ENCODE measurements at places on chromosomes 11 and 22.

DNA sequence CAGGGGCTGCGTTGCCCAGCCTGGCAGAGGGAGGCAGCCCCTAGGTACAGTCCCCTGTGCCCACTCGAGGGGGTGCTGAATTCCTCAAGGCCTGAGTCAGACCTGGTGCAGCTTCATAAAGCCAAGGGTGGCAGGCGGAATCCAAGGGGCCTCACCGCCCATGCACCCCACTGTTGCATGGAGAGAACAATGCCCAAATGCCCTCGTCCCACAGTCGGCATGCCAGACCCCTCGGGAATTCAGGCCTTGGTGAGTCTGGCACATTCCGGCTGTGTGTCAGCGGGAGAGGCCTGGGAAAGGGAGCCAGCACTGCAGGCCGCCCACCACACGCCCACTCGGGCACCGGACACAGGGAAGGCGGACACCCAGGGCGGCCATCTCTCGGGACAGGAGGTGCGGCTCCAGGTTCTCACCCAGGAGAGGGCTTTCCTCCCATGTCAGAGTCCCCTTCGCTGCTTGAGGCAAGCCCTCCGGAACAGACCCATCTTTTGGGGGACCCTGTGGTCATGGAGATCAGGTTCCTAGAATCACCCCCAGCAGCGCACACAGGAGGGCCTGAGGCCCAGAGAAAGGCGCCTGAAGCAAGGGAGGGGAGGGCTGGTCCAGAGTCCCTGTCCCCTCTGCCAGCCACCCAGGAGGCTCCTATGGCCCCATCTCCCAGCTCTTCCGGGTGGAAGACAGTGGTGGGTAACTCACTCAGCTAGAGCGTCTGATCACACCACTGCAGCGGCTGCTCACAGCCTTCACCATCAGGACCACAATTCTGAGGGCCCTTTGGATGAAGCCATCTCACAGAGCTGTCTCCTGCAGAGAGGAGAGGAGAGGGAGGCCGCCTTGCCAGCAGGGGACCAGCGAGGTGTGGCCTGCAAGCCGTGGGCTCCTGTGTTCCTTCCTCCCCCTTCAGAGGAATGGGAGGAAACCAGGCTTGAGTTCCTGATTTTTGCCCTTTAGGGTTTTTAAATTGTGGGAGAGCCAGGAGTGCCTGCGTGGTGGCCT, 31.6 kb upstream of the KCNQ1OT1 start:
- no peak overlapping the region for H3K27ac ChIP-seq
- no peaks in the 10 kb centered on the region for H3K36me3 ChIP-seq
- peaks cover 9% of the 10 kb centered on the region for H3K27me3 ChIP-seq
- no peaks in the 10 kb centered on the region for H3K4me1 ChIP-seq
- no peak overlapping the region for H3K4me3 ChIP-seq

DNA sequence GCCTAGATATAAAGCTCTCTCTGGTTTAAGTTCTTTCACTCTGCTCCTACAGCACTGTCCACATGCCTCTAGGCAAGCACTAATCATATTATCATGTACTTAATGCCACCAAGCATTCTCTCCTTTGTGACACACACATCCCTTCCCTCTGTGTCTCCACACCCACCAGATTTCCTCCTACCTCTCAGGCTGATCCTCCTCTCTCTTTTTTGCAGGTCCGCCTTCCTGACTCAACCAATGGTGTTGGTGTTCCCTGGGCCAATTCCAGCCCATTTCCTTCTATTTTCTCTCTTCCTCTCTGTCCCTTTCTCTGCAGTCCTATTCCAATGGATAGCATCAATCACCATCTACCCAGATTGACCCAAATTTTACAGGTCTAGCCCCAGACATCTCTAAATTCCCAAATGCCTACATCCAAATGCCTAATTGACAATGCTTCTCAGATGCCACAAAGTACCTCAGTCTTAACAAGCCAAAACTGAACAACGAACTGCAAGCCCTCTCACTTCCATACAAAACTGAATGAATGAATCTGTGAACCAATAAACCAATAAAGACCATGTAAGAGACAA, 504 bp upstream of the ZNF215 start:
- no peak for DNase-seq
- H3K4me1 ChIP-seq: peaks cover 5% of the 10 kb centered on the region
- H3K4me3 ChIP-seq: peak overlapping the region; percentile 85
- H3K36me3 ChIP-seq: no peaks in the 10 kb centered on the region
- H3K27ac ChIP-seq: peak overlapping the region; percentile 79
- no peaks in the 10 kb centered on the region for H3K27me3 ChIP-seq

GRCh38 chr22:44151676-44152075, 29.0 kb upstream of the PARVG start:
- H3K4me1 ChIP-seq: peaks cover 15% of the 10 kb centered on the region
- H3K36me3 ChIP-seq: no peaks in the 10 kb centered on the region
- H3K27ac ChIP-seq: no peak overlapping the region

- no peak overlapping the region for H3K27ac ChIP-seq
- H3K36me3 ChIP-seq: no peaks in the 10 kb centered on the region
- DNase-seq: peak; percentile 25
- peaks cover 12% of the 10 kb centered on the region for H3K4me1 ChIP-seq
Measured at GRCh38 chr22:26660961-26661578, 3.7 kb downstream of the MIAT start.

DNA sequence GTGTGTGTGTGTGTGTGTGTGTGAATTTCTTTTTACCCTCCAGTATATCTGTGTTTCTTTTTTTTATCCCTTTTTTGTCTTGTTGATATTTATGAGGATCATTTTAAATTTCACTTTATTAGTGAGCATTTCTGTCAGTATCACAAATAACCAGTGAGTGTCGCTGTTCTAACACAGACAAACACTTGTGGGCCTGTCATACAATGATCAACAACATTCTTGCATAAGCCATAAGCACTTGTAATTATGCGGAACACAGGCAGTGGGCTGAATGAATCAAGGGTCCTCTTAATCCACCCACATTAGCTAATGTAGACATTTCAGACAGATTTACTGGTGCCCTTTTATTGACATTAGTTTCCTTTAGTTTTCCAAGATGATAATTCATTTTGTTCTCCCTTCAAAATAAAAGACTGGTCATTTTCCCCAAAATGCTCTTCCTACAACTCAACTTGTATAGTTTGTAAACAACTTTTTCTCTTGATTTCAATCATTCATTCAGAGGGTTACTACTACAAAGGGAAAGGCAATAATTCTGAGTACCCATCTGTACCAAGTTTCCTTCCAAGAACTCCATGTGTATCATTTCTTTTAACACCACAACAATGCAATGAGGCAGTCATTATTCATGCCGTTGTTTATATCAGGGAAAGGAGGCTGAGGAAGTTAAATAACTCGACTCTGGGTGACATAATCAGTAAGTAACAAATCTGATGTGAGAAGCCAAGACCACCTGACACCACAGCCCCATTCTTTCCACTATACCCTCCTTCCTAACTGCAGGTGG, 34.5 kb upstream of the ANO3 start:
- no peaks in the 10 kb centered on the region for H3K4me1 ChIP-seq
- H3K4me3 ChIP-seq: no peak overlapping the region
- no peaks in the 10 kb centered on the region for H3K36me3 ChIP-seq
- H3K27me3 ChIP-seq: no peaks in the 10 kb centered on the region
- no peak overlapping the region for H3K27ac ChIP-seq

- no peaks in the 10 kb centered on the region for H3K36me3 ChIP-seq
- DNase-seq: no peak
- no peaks in the 10 kb centered on the region for H3K27me3 ChIP-seq
- no peak overlapping the region for H3K27ac ChIP-seq
Measured at GRCh38 chr11:102793677-102794290, 4.2 kb downstream of the MMP1 start.

DNA sequence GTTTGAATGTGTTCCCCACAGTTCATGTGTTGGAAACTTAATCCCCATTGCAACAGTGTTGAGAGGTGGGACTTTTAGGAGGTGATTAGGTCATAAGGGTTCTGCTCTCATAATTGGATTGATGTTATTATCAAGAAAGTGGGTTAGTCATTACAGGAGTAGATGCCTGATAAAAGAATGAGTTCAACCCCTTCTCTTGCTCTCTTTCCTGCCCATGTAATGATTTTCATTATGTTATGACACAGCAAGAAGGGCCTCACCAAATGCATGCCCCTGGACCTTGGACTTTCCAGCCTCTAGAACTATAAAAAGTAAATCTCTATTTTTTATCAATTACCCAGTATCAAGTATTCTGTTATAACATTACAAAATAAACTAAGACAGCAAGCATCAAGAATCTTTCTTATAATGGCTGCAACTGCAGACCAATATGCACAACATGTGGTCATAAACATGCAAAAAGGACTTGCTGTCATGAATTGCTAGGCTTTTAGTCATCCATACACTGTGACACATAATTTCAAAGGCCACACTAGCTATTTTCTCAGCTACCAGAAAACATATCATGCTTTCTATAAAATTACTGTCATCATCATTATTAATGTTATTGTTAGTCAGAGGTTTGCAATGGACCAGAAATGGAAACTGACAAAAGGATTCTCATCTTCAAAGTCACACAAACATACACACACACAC, 99.9 kb upstream of the GUCY1A2 start:
- H3K27ac ChIP-seq: no peak overlapping the region
- no peaks in the 10 kb centered on the region for H3K27me3 ChIP-seq
- H3K36me3 ChIP-seq: no peaks in the 10 kb centered on the region
- no peak for DNase-seq
- no peaks in the 10 kb centered on the region for H3K4me1 ChIP-seq

- H3K4me3 ChIP-seq: no peak overlapping the region
- H3K36me3 ChIP-seq: no peaks in the 10 kb centered on the region
Measured at GRCh38 chr22:26825960-26826935, 168.9 kb downstream of the MIAT start.

GRCh38 chr22:23029521-23030228, 40.6 kb upstream of the GNAZ start:
- DNase-seq: no peak
- no peaks in the 10 kb centered on the region for H3K4me1 ChIP-seq
- no peaks in the 10 kb centered on the region for H3K27me3 ChIP-seq
- no peak overlapping the region for H3K27ac ChIP-seq

DNA sequence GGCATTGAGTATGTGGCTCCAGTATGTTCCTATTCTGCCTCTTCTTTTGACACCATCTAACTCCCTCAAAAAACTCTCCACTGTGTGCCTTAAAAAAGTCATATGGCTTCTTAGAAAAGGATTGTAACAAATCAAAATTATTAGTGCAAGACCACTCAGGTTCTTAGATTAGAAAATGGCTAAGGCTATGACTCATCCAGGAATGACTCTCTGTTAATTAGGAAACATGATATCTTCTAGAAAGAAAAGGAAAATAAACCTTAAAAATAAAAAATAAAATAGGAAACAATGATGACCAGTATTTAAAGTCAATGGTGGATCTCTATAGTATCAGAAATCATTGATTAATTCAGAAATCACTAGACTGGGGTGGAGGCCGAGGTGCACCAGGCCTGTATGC, 21.7 kb downstream of the SLC25A17 start:
- H3K27me3 ChIP-seq: no peaks in the 10 kb centered on the region
- DNase-seq: peak; percentile 38
- no peak overlapping the region for H3K4me3 ChIP-seq
- no peaks in the 10 kb centered on the region for H3K36me3 ChIP-seq
- H3K4me1 ChIP-seq: no peaks in the 10 kb centered on the region
- H3K27ac ChIP-seq: no peak overlapping the region

- H3K4me1 ChIP-seq: no peaks in the 10 kb centered on the region
- no peak for DNase-seq
- no peaks in the 10 kb centered on the region for H3K36me3 ChIP-seq
- no peaks in the 10 kb centered on the region for H3K27me3 ChIP-seq
- H3K4me3 ChIP-seq: no peak overlapping the region
Measured at GRCh38 chr11:116057000-116057399, 552.8 kb upstream of the CADM1 start.

DNA sequence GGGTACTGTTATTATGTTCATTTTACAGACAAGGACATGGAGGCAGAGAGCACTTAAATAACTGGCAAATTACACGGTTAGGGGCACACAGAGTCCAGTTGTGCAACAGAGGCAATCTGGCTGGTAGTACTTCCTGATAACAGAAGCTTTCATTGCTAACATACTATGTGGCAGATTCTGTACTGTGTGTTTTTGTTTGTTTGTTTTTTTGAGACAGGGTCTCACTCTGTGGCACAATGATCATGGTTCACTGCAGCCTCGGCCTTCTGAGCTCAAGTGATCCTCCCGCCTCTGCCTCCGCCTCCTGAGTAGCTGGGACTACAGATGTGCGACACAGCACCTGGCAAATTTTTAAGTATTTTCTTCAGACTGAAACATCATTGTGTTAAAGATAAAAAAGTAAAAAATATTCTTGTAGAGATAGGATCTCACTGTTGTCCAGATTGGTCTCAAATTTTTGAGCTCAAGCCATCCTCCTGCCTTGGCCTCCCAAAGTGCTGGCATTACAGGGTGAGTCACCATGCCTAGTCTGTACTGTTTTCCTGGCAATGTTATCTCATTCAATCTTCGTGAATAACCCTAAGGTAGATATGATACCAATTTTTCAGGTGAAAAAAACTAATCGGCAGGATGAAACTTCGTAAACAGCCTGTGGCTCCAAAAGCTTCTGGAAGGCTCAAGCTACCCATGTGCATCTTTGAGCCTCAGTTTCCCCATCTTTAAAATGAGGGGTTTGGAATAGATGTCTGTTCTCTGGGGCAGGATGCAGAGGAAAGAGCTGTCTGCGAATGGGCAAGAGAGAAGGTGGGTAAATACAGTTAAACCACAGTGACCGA, 921 bp upstream of the NUCB2 start:
- no peak for DNase-seq
- H3K27ac ChIP-seq: peak overlapping the region; percentile 93
- H3K36me3 ChIP-seq: no peaks in the 10 kb centered on the region
- H3K4me1 ChIP-seq: peaks cover 2% of the 10 kb centered on the region
- peak overlapping the region; percentile 94 for H3K4me3 ChIP-seq

GRCh38 chr11:122439866-122440810, 215.4 kb upstream of the UBASH3B start:
- no peaks in the 10 kb centered on the region for H3K4me1 ChIP-seq
- H3K36me3 ChIP-seq: no peaks in the 10 kb centered on the region
- DNase-seq: peak; percentile 36
- H3K27me3 ChIP-seq: peaks cover 22% of the 10 kb centered on the region
- H3K27ac ChIP-seq: peak overlapping the region; percentile 20

DNA sequence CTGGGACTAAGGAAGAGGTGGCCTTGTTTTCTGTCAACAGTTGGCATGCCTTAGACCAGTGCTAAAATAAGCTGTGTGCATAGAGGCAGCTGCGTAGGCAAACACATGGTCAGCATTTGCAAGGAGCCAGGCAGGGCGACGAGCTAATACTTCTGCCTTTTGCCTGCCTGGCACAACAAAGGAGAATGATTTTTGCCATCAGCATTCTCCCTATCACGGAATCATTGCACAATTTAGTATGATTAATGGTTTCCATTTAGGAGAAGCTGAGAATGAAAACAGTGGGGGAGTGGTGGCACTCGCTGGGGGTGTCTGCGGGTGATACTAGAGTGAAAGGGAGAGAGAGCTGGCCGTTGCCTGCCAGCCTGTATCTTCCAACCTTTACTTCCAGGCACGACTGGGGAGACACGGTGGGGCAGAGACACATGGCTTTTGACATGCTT, 336.0 kb downstream of the CADM1 start:
- H3K4me3 ChIP-seq: no peak overlapping the region
- peak; percentile 43 for DNase-seq

- no peak overlapping the region for H3K27ac ChIP-seq
- H3K4me1 ChIP-seq: peaks cover 4% of the 10 kb centered on the region
- peak; percentile 35 for DNase-seq
- H3K27me3 ChIP-seq: no peaks in the 10 kb centered on the region
Measured at GRCh38 chr22:41825376-41825775, 7.5 kb upstream of the SREBF2 start.

- H3K4me1 ChIP-seq: no peaks in the 10 kb centered on the region
- no peak overlapping the region for H3K4me3 ChIP-seq
- DNase-seq: no peak
- peaks cover 15% of the 10 kb centered on the region for H3K36me3 ChIP-seq
Measured at GRCh38 chr11:117166491-117166890, 12.1 kb upstream of the SIDT2 start.
